ENCODE measurements at places on chromosomes 16 and 17. TPM values are rescaled to one million over a fixed set of nuclear protein-coding genes. Genes with fewer than 3 reads are reported as not detected.
A peak's percentile ranks its signal among the peaks of the same experiment; 100 is the strongest.

Gene KRTAP3-1
- total RNA-seq: not detected

Gene CTRB2
- total RNA-seq: not detected

Gene C17orf113
- total RNA-seq: not detected

Gene SCGB1C2
- total RNA-seq: not detected

Gene PLCD3
- total RNA-seq: 3.0 TPM

Gene ARSG
- total RNA-seq: 13.8 TPM

Gene RCVRN
- not detected for total RNA-seq

GRCh38 chr16:28981517-28981916 lies 3.3 kb upstream of the LAT start:
- H3K4me3 ChIP-seq: no peak overlapping the region
- H3K36me3 ChIP-seq: peaks cover 62% of the 10 kb centered on the region
- H3K27ac ChIP-seq: no peak overlapping the region
- H3K4me1 ChIP-seq: peaks cover 36% of the 10 kb centered on the region
- DNase-seq: peak; percentile 36

- DNase-seq: no peak
- H3K4me1 ChIP-seq: no peaks in the 10 kb centered on the region
- no peaks in the 10 kb centered on the region for H3K27me3 ChIP-seq
- no peak overlapping the region for H3K27ac ChIP-seq
Observed at GRCh38 chr16:10660950-10661635, 33.6 kb downstream of the TEKT5 start.

- H3K27ac ChIP-seq: no peak overlapping the region
- H3K27me3 ChIP-seq: no peaks in the 10 kb centered on the region
- no peaks in the 10 kb centered on the region for H3K4me1 ChIP-seq
- no peak for DNase-seq
Observed at GRCh38 chr17:55322453-55322985, 57.8 kb downstream of the HLF start.

DNA sequence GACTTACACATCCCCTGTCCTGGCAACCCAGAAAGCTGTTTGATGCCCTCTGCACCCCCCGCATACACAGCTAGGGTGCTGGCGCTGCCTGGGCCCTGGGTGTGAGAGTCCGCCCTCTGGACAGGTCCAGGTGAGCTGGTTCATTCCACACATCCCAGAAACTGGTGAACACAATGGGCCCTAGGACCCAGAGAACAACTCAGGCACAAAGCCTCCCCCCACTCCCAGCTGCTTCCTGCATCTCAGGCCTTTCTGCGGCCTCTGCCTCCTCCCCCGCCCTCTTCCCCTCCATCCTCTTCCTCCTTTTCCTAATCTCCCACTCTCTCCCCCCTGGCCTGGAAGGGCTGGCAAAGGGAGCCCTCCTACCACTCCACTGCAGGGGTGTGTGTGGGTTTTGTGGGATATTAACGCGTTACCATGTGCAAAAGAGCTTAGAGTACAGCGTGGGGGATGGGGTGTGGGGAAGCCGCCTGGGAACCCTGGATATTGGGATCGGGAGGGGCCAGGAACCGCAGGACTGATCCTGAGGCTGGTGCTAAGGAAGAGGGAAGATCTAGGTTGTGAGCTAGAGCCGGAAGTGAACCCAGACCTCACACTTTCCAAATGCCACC lies 1.6 kb upstream of the PPP1R9B start:
- H3K27me3 ChIP-seq: no peaks in the 10 kb centered on the region
- DNase-seq: peak; percentile 69
- peaks cover 44% of the 10 kb centered on the region for H3K4me1 ChIP-seq
- peak overlapping the region; percentile 89 for H3K4me3 ChIP-seq

- no peak overlapping the region for H3K27ac ChIP-seq
- DNase-seq: no peak
- H3K4me1 ChIP-seq: no peaks in the 10 kb centered on the region
- H3K27me3 ChIP-seq: no peaks in the 10 kb centered on the region
- H3K4me3 ChIP-seq: no peak overlapping the region
- H3K36me3 ChIP-seq: no peaks in the 10 kb centered on the region
Observed at GRCh38 chr16:14322186-14322585, 251.1 kb downstream of the MRTFB start.

- peaks cover 39% of the 10 kb centered on the region for H3K36me3 ChIP-seq
- H3K27me3 ChIP-seq: peaks cover 3% of the 10 kb centered on the region
- H3K27ac ChIP-seq: peak within 1 kb of the TSS; percentile 95
- peaks cover 42% of the 10 kb centered on the region for H3K4me1 ChIP-seq
- H3K4me3 ChIP-seq: peak within 1 kb of the TSS; percentile 99
Observed at GRCh38 chr16:83807710-83808572, at the start of gene HSBP1. Gene HSBP1 (plus strand): TSS chr16:83807978. CDS start chr16:83808077, 99 bp downstream.

DNA sequence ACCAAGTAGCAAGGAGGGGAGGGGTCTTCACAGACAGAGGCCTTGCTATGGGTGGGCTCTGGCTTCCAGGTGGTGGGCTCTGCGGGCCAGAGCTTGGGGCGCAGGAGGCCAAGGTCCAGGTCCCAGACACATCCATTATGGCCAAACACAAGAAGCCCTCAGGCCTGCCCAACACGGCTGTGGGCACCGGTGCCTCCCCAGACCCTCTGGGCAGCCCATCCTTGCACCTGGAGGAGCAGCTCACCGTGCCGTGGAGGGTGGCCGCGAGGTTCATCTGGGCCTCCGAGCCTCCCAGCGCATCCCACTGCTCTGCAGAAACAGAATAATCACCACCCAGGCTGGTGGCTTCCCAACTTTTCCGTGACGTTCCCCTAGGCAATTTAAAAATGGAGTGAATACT lies 55.9 kb downstream of the TBC1D16 start:
- no peak for DNase-seq
- H3K4me3 ChIP-seq: no peak overlapping the region
- no peak overlapping the region for H3K27ac ChIP-seq
- no peaks in the 10 kb centered on the region for H3K27me3 ChIP-seq
- H3K4me1 ChIP-seq: no peaks in the 10 kb centered on the region

- H3K4me3 ChIP-seq: no peak overlapping the region
- H3K4me1 ChIP-seq: peaks cover 15% of the 10 kb centered on the region
- DNase-seq: no peak
- H3K36me3 ChIP-seq: no peaks in the 10 kb centered on the region
Observed at GRCh38 chr16:87824016-87824990, 45.0 kb downstream of the SLC7A5 start.

Measured in activated CD4-positive, alpha-beta T cell treated with anti-CD3 and anti-CD28 coated beads, Interleukin-2, amount 10 ng/mL, durations not matched to agents 7 days and 5 days (primary cell).